ENCODE measurements at places on chromosomes 1 and 21.
A peak's percentile ranks its signal among the peaks of the same experiment; 100 is the strongest.

GRCh38 chr21:31354604-31355443 is 10.8 kb upstream of the TIAM1 start:
- peak; percentile 34 for DNase-seq

- no peak for DNase-seq
Measured at GRCh38 chr1:109255097-109255651, 5.8 kb downstream of the CELSR2 start.

- no peak for DNase-seq
Measured at GRCh38 chr1:162292422-162292849, 84.2 kb downstream of the SPATA46 start.

GRCh38 chr1:116949213-116949985 is 39.7 kb downstream of the PTGFRN start:
- no peak for DNase-seq

DNA sequence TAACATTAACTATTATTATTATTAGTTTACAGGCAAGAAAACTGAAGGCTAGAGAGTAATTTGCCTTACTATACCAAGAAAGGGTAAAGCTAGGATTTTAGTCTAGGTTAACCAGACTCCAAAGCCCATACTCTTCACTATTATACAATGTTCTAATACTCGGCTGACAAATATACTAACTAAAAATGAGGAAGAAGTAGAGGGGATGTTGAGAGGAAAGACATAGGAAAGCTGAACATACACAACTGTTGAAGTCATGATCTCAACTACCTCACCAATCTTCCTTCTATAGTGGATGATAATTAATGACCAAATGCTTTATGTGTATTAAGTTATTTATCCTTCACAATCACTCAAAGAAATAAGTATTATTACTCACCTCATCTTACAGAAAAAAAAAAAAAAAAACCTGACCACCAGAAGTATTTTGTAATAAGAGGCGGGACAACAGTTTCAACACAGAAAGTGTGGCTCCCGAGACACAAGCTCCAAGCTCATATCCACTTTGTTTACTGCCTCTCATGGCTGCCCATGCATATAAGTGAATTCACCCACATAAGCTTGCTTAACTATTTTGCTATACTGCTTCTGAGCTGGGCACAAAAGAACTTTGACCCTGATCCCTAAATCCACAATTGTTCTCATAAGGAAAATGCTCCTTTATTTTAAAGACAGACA is 78.0 kb downstream of the USP1 start:
- no peak for DNase-seq

GRCh38 chr1:66371233-66372005 is 162.5 kb upstream of the SGIP1 start:
- no peak for DNase-seq

DNA sequence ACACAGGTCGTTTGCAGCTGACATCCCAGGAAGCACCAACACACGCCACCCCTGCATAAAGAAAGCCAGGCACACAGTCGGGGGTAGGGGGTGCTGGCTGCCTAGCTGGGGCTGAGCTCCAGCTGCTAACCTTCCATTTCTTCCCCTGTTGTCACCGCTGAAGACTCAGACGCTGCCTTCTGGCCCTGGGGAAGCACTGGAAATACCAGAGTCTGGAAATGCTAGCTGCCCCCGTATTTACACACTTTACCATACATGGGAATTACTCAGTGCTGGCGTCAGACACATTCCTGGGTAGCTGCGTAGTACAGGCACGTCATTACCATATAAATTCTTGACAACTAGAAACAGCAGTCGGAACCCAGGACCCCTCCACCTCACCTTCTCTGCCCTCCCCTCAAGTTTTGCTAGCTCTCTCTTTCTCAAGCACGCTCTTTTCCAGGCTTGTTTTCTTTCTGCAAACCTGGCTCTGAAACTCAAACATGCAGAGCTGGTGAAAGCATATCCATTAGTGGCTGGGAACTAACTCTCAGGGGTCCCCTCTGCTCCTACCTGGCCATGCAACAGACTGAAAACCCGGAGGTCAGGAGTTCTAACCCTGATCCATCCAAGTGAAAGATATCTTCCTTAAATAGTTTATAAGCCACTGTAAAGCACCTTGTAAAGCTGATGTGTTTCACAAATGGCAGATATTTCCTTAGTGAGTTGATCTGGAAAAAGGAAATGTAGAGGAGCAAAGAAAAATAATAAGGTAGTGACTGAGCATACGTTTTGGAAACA is 3.3 kb downstream of the CSRP1 start:
- DNase-seq, result no peak
